ENCODE measurements at places on chromosomes 6 and 20.

DNA sequence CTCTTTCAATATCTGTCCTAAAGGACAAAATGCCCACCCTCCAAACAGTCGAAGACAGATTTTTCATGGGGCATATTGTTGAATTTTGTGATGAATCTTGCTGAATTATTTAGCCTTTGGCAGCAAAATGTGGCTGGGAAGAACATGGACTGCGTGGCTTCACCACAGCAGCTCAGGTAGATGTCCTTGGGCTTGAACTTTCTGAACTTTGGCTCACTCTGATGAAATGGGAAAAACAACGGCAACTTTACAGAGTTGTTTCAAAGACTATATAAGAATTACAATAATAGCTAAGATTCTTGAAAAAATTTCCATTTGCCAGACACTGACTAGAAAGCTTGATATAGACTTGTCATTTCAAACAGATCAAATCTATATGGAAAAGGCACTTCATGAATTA is 52.8 kb upstream of the IL20RA start:
- DNase-seq, result no peak

DNA sequence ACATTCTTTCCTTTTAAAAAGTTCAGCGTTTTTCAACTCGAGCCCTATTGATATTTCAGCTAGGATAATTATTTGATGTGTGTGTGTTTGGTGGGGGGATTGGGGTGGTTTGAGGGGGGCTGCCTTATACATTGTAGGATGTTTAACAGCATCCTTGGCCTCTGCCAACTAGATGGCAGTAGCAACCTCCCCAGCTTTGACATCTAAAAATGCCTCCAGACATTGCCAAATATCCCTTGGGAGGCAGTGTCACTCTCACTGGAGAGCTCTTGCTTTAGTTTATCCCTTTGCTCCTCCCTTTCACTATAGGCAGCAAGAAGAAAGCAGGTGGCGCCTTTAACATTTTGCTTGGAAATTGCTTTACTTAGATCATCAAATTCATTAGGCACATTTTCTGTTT is 14.6 kb upstream of the TP53TG5 start:
- DNase-seq, result no peak

DNA sequence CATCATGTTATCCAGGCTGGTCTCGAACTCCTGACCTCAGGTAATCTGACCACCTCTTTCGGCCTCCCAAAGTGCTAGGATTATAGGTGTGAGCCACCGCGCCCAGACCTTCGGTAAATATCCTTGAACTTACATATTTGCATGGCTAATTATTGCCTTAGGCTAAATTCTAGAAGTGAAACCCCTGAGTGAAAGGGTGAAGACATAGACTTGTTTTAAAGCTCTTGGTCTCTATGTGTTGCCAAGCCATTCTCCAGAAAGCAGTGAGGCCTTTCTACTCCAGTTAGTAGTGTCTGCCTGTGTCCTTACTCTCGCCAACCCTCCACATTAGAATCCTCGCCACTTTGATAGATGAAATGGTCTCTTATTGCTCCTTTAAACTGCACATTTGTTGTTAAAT is 2.6 kb upstream of the NOTCH4 start:
- DNase-seq, result no peak

GRCh38 chr20:3483784-3484183 is 13.0 kb downstream of the ATRN start:
- DNase-seq, result no peak

DNA sequence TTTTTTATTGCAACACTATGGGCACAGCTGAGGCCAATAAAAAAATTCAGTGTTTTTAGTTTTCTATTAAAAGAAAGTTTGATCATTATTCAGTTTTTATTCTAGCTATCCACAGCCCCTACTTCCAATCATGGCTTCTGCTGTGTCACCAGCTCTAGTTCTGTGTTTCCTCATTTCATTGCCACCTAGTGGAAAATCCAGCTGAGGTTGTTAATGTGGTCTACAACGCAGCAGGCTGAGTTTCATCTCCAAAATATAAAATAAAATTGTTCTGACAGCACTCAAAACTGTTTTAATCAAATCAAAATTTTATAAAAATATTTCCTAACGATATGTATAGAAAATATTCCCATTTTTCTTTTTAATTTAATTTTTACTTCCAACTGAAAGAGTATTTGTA is 13.6 kb downstream of the COL9A1 start:
- DNase-seq, result no peak

DNA sequence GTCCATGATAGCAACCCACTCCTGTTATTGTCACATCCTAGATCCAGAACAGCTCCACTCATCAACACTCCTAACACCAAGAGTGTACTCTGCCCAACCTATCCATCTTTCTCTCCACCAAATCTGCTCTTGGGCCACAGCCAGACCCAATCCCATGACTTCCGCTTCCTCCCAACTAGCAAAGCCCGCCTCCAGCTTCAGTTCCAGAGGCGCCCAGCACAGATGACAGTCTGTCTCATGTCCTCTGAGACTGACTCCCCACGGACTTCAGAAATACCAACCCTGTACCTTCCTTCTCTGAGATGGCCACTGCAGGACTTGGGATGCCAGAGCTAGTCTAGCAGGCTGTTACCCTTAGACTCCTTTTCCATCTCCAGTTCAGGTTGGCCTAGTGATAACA is 48.6 kb downstream of the DTNBP1 start:
- no peak for DNase-seq

GRCh38 chr20:33653900-33654596 is 8.1 kb upstream of the C20orf144 start:
- DNase-seq, result no peak

GRCh38 chr6:40725390-40725789 is 138.2 kb upstream of the LRFN2 start:
- no peak for DNase-seq

DNA sequence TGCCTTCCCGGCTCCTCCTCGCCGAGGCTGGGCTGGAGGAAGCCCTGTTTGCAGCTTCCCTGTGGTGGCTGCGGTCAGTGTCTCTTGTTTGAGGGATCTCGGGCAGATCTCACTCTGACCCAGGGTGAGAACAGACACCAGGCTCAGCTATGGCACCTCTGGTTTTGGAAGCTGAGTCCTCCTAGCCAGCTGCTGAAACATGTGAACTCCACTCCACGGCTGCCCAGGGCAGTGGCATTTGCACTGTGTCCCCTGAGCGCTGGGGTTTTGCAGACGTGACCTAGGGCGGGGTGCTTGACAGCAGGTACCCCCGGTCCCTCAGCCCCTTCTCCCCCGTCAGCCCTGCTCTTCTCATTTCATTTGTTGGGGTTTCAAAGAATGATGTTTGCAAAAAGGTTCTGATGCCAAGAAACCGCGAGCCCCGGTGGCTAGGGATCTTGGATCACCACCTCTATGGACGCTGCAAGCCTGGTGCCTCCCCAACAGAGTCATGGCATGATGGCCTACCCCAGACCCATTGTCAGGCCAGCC is 55.0 kb upstream of the DACT2 start:
- no peak for DNase-seq

DNA sequence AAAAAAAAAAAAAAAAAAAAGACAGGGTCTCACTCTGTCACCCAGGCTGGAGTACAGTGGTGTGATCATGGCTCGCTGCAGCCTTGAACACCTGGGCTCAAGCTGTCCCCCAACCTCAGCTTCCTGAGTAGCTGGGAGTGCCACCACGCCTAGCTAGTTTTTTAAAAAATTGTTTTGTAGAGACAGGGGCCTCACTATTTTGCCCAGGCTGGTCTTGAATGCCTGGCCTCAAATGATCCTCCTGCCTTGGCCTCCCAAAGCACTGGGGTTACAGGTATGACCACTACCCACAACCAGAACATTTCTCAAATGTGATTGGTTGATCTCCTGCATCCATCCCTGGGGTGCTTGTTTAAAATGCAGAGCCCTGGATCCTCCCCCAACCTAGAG is 5.6 kb upstream of the RBCK1 start:
- DNase-seq, result no peak

DNA sequence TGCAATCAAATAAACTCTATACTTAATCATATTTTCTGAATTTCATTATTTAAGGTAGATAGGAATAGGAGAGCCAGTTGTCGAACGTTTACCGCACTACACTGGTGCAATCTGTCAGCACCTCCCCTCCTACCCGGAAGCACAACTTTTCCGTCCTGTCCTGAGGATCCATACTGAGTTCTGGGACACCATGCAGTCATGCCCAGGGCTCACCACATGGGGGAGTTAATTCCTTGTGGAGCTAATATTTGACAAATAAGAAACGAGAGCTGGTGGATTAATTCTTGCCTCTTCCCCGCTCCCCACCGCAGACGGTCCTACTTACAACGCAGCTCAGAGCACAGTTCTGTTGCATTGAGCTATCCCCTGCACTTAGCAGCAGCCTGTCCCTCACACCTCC is 107.7 kb upstream of the RALGAPA2 start:
- no peak for DNase-seq
